NK-92 treated with Interleukin-12 subunit alpha and Interleukin-12 subunit beta, amount 100 ng/mL, for 24 hours (cell line): ENCODE measurements at places on chromosomes 4 and X.

DNA sequence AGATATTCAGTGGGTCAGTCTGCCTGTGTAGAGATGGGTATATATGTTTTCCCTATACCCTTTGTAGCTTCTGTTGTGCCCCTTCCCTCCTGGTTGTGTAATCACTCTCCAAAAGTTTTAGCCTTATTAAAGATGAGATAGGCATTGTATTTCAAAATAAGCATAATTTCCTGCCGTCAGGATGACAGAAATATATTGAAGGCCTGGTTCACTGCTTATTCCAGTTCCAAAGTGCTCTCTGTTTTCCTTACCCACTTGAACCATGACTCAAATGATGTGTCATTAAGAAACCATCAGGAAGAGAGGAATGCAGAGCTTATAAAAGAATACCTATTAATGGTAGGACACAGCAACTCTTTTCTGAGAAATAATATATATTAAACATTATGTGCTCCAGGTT, 178.5 kb downstream of the GABRB1 start:
- no peak for DNase-seq

GRCh38 chrX:13428053-13428786, 108.4 kb upstream of the ATXN3L start:
- no peak for DNase-seq

- DNase-seq, result no peak
Observed at GRCh38 chrX:70331161-70331560, 41.3 kb downstream of the KIF4A start.

GRCh38 chr4:189060104-189060503, 880.6 kb upstream of the FRG1 start:
- no peak for DNase-seq

GRCh38 chr4:20652226-20652885, 47.9 kb upstream of the PACRGL start:
- DNase-seq, result no peak

DNA sequence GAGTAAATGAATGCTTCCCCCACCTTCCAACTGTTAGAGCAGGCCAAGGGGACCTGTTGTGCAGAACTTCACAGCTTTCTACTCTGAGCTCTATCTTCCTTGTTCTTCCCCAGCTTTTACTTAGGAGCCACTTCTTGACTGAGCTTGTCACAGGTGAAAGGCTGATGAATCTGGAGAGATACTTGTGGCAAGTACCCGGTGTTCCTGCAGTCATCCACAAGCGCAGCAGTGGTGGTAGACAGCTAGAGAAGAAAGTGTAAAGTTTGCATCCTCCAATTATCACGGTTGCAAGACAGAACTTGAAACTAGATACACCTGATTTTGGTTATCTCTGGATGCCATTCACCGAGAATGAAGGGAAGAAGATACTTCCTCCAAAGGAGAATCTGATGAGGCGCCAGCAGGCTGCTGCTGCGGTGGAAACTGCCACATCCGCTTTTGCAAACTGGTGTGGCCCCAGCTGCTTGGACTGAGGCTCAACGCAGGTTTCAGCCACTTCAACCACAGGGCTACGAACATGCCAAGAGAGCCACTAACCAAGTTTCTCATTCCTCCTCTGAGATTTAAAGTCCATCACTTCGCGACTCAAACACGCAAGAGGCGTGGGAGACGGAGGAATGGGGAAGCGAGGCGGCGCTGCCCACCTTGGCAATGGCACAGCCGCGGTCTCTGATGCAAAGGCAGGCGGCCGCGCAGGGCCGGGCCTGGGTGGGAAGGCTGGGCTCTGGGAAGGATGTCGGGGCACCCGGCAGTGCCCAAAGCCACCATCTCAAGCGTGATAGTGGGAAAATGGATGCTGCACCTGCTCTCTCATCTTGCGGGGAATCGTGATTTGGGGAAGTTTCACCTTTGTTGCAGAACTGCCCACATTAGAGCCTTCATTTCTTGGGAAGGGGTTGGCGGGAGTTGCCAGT, 1.3 kb upstream of the FHIP1A start:
- no peak for DNase-seq

GRCh38 chrX:96211953-96212352, 472.7 kb upstream of the DIAPH2 start:
- no peak for DNase-seq

DNA sequence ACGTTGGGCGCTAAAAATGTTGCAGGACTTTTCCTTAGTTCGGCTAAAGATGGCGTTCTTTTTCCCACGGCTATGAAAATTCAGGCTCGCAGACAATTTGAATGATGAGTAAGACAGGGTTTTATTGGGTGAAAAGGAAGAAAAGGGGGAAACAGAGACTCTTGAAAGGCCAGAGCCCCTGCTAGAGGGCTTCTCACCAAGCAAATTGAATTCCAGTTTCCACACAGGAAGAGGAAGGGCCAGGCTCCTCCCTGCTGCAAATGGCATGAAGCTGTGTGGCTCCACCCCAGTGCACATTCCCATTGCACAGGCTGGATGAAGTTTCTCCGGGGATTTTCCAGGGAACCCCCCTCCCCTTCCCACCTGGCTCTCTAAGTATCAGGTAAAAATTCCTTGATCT, 210.9 kb downstream of the KLHL4 start:
- DNase-seq, result no peak

- no peak for DNase-seq
Observed at GRCh38 chrX:51456814-51457213, 39.6 kb downstream of the NUDT11 start.

DNA sequence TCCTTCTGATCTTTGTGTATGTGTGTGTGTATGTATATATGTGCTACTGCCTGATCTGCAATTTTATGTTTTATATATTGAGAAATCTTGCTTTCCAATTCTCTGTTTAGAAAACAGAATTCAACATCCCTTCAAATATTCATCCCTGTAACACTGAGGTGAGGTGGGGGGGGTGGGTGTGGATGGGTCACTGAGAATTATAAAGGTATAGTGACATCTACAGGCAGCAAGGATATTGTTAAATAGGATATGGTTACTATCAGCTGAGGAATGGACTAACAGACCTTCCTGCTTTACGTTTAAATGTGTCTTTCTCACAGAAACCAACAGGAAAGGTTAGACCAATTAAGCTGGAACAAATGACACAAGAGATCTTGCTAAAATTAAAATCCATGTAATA, 19.0 kb upstream of the MAGEB2 start:
- no peak for DNase-seq

DNA sequence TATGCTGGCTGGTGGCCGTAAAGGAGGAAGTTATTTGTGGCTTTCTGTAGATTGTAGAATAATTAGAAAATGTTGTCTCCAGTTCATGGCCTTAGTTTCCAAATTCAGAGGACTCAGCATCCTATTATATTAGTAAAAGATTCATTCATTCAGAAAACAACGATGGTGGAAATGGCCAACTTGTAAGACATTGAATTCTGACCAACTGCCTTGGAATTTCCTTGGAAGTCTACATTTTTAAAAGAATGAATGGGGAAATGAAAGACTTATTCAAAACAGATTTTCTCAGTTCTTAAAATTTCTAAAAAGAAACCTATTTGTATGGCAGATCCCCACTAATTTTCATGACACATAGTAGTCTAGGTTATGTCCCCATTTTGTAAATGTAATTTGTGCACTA, 561.5 kb downstream of the ANKRD50 start:
- DNase-seq, result no peak

DNA sequence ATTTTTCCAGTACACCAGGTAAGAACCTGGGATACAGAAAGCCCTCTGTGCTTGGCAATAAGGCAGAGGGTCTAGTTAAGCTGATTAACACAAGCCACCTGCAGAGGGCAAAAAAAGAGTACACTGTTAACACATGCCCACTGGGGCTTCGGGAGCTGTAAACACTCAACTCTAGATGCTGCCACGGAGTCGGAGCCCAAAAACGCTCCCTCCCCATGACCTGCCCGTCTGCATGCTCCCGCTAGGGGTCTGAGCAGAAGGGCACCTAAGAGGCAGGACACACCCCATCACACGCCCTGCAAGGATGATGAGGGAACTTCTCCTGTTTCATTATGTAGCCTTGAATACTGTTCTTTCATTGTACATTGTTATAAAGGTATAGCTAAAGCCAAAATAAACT, 715.6 kb upstream of the AADAT start:
- no peak for DNase-seq

GRCh38 chr4:8201321-8201781, 2.3 kb downstream of the SH3TC1 start:
- no peak for DNase-seq

DNA sequence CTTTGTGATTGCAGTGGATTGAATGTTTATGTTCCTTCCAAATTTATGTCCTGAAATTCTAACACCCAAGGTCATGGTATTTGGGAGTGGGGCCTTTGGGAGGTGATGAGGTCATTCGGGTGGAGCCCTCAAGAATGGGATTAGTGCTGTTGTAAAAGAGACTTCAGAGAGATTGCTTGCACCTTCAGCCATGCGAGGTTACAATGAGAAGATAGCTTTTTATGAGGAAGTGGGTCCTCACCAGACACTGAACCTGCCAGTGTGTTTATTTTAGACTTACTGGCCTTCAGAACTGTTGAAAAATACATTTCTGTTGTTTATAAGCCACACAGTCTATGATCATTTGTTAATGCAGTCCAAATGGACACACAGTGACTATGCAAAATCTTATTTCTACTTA, 161.0 kb upstream of the GPRIN3 start:
- DNase-seq, result no peak

- no peak for DNase-seq
Observed at GRCh38 chrX:134544513-134545151, 84.7 kb downstream of the HPRT1 start.

DNA sequence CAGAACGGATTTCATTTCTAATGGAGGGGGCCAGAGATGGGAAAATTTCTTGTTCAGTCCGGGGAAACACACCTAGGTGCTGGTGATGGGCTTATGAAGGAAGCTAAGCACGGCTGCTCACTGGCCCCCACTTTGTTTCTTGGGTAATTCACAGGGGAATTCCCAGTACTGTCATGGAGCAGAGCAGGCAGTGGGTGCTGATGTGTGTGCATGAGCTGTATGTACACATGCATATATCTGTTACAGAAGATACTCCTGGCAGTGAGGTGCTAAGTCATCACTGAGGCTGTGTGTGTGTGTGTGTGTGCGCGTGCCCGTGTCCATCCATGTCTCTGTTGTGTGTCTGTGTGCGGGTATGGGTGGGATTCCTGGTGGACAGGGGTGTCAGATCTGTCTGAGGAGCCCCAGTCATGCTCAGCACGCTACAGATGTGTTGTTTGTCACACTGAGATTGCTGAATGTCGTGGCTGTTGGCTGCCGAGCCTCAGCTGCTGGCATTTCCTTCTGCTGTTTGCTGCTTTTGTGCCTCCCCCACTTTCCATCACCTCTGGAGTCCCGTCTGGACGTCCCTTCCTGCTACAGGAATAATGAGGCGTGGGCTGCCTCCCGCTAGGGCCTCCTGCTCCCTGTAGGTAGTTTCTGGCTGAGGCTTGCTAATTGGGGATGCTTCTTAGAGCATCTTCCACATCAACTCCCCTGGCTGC, 53.3 kb downstream of the JADE1 start:
- DNase-seq, result peak; percentile 25

DNA sequence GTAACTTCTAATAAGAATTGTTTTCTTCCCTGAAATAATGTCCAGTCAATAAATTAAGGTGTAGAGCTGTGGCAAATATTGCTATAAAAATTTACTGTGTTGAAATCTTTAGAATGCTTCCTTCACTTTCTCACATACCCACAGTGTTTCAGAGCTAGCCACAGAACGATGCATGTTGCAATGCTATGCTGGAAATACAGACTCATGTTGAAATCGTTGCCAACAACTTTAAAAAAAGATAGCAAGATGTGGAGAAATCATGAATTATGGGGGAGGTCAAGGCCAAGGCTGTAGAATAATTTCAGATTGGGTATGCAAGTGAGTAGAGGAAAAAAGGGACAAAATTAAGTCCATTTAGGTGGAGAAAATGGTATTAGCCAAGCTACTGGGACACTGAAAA, 204.8 kb downstream of the VEGFC start:
- no peak for DNase-seq

DNA sequence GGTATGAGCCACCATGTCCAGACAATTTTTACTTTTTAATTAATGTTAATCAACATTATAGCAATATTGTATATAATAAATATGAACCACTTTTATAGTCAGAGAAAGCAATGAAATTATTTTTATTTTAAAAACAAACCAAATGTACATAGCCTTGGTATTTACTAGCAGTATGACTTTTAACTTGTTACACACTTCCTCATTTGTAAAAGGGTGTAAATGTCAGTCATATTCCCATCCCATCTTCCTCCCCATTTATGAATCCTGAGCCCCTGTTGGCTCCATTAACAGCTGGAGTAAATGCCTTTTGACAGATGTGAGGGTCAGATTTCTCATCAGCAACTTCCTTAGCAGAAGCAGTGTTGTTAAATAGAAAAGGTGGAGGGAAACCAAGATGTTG, 179.6 kb upstream of the SPRY1 start:
- DNase-seq, result no peak

DNA sequence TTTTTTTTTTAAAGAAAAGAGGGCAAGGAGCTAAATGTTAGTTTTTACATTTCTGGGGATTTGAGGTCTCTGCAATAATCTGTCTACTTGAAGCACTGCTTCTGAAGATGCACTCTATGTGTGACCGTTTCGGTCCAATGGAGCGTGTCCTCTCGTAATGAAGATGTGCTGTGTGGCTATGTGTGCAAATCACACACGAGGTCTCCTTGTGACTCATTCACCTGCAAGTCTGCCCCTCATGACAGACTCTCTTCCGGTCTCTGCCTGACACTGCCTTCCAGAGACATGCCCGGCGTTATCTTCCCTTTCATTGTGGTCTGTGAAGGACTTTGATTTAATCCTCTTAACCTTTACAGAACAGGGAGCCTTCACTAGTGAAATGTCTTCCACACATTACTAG, 84.3 kb downstream of the TRAM1L1 start:
- DNase-seq, result no peak

DNA sequence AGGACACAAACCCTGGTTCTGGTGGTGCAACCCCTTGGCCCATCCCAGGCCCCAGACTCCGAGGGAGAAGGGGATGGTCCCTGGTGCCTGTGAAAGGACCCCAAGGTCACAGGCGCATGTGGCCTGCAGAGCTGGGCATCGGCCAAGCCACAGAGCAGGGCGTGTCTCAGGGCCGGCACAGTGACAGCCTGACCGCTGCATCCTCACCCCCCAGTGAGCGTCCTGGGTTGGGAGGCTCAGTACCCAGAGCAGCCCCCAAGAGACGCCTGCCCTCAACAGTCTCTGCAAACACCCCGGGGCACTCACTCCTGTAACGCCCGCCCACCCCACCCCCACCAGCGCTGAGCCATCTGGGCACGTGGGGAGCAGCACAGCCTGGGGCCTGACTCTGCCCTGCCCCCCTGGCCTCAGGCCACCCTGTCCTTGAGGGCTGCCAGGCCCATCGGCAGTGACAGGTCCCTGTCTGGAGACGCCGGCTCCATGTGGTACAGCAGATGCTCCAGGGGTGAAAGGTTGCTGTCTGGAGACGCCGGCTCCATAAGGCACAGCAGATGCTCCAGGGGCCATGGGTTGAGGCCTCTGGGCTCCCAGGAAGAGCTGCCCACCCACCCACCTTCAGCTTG, 24.5 kb upstream of the CPLX1 start:
- no peak for DNase-seq

DNA sequence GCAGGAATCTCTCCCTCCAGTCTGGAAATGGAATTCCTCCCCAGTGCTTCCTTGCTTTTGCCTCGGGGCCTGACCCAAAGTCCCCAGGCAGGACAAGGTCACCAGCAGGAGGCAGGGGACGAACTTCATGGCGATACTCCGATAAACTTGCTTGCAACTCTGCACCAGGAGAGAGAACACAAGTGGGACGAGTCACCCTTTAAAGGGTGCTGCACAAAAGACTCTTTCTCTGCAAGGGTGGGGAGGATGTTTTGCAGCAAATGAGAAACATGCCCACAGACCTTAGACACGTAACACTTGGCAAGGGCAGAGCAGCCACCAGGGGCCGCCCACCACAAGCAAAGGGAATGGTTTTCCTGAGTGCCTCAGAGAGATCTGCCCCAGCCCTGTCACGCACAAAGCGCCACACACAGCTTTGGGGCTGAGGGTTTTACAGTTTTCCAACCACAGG, at the start of gene FGFBP2:
FGFBP2 (minus strand) TSS at position 175 of the 451 bp plus-strand sequence; CDS start at position 129, 46 bp downstream.
- peak; percentile 58 for DNase-seq
